ENCODE measurements at places on chromosomes 11 and 22.

GRCh38 chr11:133326332-133326731 is 206.0 kb downstream of the OPCML start:
- DNase-seq = no peak

- DNase-seq = peak; percentile 15
These were observed 897 bp downstream of the MAP6 start for GRCh38 chr11:75667831-75668450.

GRCh38 chr11:131290185-131290584 is 80.2 kb upstream of the NTM start:
- DNase-seq = no peak

DNA sequence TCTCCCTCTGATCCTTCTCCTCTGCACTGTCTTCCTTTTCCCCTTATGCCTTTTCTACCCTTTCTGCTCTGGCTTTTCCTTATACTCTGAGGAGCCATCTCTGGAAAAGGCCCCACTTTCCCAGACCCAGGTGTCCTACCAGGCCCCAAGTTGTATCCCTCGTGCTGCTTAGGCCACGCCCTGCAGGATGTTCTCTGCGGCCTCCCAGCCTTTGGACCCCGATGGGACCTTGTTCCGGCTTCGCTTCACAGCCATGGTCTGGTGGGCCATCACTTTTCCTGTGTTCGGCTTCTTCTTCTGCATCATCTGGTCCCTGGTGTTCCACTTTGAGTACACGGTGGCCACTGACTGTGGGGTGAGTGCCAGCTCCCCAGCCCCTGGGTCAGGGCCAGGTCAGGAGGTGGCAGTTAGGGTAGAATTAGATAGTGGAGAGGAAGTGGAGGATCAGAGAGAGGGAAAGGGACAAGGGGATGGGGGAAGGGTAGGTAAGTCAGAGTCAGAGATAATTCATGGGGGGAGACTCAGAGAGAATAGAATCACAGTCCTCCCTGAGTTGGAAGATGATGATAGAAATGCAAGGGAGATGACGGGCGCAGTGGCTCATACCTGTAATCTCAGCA is 8.9 kb downstream of the PGAP2 start:
- DNase-seq = no peak

- DNase-seq = no peak
These were observed 55.2 kb upstream of the SYT13 start for GRCh38 chr11:45341372-45341771.

Measured in amniotic epithelial cell (primary cell).